AG09309 (cell line): ENCODE measurements at places on chromosomes 3 and 15.

- no peak for DNase-seq
Measured at GRCh38 chr15:38294126-38294525, 41.5 kb downstream of the SPRED1 start.

DNA sequence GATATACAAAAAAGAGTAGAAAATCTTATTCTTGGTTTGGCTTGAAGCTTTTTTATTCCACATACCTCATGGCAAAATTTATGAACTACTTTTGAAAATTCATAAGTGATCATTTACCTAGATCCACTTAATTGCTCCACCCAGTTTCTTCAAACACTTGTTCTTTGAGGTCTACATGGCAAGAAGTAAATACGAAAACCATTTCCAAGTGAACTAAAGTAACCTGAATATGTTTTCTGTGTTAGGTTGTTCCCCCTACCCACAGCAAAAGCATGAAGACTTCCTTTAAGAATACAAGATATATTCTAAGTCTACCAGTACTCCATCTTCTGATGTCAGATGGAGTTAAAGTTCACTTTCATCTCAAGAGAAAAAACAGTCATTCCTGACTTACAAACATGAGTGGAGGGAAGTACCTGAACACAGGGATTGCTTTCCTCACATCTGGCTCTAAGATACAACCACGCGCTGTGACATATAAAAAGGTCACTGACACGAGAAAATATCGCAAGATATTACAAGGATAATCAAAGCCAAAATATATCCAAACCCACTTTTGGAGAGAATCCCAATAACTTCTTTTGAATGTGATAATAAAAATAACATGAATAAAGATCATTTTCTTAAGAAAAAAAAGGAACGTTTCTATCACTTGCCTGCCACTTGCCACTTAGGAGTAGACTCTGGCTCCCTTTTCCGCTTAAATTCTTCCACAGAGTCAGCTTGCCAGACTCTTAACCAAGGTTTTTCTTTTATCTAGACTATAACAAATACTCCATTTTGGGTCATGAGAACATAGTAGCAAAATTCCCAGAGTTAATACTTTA lies 424.5 kb downstream of the TIGIT start:
- no peak for DNase-seq

GRCh38 chr3:30673425-30674341 lies 67.3 kb downstream of the TGFBR2 start:
- DNase-seq = no peak

GRCh38 chr3:148319960-148320359 lies 377.7 kb upstream of the AGTR1 start:
- DNase-seq = no peak

DNA sequence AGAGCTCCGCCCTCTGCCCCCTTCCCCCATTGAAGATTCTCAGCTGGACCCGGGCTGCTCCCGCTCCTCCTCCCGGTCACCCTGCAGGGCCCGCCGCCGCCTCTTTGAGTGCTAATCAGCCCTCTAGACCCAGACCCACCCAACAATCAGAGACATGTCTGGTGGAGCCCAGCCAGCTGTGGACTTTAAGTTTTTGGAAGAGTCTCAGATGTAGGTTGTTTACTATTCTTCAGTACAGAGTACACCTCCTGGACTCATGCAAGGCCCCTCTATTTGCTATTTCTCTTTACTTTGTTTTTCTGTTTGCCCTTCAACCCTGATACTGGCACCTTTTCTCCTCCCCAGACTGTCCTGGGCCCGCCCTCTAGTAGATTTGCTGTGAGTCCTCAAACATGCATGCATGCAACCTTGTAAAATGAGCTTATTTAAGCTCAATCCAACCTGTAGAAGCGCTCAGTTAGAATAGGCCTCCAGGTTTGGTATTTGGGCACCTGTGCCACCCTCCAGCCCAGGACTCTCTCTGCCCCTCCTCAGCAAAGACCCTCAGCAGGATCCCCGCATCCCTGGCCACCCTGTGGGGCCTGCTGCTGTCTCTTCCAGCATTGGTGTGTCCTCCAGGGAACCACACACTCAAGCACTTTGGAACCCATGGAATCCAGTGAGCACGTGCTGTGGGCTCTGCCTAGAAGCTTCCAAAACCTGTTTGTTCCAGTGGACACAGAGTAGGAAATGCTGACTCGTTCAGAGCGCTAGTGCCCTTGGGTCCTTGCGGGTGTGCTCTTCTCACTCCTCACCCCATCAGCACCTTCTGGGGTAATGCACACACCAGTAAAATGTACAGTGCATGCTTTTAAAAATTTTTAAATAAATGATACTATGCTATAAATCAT lies 4.6 kb downstream of the PRR23E start:
- DNase-seq = no peak

GRCh38 chr3:45571969-45572368 lies 22.6 kb upstream of the LIMD1 start:
- DNase-seq = no peak

- DNase-seq = no peak
Measured at GRCh38 chr3:183638101-183638852, 2.9 kb downstream of the KLHL24 start.

GRCh38 chr15:30870681-30871080 lies 33.0 kb upstream of the FAN1 start:
- no peak for DNase-seq

DNA sequence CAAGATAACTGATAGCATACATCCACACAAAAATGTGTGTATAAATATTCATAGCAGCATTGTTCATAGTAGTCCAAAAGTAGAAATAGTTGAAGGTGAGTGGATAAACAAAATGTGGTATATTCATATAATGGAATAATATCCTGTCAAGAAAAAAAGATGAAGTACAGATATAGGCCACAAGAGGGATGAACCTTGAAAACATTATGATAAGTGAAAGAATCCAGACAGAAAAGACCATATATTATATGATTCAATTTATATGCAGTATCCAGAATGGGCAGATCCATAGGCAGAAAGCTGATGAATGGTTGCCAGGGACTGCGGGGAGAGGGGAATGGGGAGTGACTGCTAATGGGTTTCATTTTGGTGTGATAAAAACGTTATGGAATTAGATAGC lies 54.3 kb upstream of the TNIK start:
- DNase-seq = no peak

- no peak for DNase-seq
Measured at GRCh38 chr3:119356646-119357045, 62.5 kb downstream of the ARHGAP31 start.
